Activated gamma-delta T cell treated with anti-CD3 and anti-CD28 coated beads, Interleukin-2, amount 50 U/mL, for 16 hours (primary cell): ENCODE measurements at places on chromosomes 11 and 22.
A peak's percentile ranks its signal among the peaks of the same experiment; 100 is the strongest.

- DNase-seq, result no peak
These were observed 1.1 kb upstream of the SUN2 start for GRCh38 chr22:38756711-38757463.

GRCh38 chr22:36860821-36861659 lies at the start of gene NCF4:
TSS of gene NCF4 (plus strand) at chr22:36861006. CDS start at chr22:36861172, 166 bp downstream.
- no peak for DNase-seq

DNA sequence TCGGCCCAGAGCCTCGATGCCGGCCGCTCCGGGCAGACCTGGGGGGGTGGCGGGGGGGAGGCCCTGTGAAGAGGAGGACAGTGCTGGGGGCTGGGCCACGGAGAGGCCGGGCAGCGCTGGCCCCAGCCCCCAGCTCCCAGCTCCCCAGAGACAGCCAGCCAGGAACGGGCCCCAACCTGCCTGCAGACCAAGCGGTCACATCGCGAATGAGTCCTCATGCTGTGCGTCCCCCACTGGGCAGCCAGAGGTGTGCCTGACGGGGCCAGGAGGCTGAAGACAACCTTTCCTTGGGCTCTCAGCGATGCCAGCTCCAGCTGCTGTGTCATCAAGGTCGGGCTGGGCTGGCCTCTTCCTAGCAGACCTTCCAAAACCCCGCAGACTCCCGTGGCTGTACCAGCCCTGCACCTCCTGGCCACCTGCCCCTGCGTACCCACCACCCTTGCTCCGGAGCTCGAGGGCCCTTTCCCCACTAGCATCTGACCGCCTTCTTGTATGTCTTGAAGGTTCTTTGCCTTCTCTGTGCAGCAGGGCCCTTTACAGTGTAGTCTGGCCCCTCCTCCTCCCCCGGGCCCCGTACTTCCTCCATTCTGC lies 88.4 kb downstream of the CDKN1C start:
- no peak for DNase-seq

DNA sequence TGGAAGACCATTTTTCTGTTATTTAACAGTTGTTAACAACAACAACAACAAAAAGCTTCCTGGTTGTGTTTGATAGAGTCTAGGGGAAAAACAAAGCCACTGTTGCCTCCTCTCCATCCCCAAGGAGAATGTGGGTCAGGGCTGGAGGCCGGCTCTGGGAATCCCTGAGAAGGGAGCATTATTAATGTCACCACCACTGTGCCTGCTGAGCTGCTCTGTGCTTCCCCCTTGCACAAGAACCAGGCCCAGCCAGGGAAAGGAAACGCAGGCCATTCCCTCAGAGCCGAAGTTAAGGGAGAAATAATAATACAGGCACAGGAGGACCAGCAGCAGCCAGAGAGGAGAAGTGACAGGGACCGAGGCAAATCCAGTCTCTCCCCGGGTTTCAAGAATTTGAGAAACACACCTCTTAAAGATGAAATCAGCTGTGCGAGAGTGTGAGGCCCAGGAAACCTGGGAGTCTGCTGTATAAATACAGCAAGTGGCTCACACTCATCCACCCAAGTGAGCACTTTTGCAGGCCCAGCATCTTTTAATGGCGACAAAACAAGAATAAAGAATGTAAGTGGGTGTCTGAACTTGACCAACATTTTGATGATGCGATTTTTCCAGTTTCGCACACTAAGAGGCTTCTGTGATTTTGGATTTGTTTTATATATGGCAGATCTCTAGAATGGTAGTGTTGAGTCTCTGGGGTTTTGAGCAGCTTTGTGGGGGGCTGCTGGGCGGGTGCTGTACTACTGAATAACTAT lies 539.2 kb downstream of the NTM start:
- DNase-seq, result no peak

- peak; percentile 27 for DNase-seq
These were observed 1.2 kb downstream of the KMT2A start for GRCh38 chr11:118437208-118438125.

DNA sequence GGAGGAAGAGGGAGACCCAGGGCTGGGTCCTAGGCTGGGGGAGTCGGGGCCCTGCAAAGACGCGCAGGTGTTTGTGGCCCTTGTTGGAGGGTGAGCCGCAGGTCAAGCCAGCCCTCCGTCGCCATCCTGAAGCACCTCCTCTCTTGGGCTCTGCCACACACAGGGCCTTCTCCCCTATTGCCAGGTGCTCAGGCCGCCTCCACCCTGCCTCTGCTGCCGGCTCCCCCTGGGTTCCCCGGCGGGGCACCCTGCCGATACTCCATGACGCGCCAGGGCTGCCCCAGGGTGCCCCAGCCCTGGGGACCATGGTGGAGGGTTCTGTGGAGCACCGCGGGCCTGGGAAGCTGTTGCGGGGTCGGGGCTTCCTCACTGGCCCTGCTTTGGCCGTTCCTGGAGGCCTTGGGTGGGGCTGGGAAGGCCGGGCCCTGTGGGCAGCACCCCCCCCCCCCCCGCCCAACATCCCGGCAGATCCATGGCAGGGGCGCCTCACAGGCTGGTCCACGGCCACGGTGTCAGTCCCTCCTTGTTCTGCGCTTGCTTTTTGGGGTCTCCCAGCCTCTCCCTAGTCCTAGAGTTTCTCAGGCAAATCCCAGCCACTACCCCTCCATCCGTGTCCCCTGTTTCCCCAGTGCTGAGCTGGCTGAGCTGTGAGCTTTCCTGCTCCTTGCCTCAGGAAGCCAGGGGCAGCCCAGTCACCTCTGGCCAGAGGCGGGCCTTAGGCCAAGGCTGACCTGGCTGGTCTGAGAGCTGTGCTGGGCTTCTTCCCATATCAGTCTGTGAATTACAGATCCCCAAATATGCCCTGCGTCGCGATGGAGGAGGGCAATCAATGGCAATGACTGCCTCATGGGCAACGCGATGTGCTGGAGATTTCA lies 2.3 kb upstream of the ADORA2A start:
- DNase-seq, result no peak

- no peak for DNase-seq
These were observed 4.0 kb downstream of the FTH1 start for GRCh38 chr11:61963282-61964057.

DNA sequence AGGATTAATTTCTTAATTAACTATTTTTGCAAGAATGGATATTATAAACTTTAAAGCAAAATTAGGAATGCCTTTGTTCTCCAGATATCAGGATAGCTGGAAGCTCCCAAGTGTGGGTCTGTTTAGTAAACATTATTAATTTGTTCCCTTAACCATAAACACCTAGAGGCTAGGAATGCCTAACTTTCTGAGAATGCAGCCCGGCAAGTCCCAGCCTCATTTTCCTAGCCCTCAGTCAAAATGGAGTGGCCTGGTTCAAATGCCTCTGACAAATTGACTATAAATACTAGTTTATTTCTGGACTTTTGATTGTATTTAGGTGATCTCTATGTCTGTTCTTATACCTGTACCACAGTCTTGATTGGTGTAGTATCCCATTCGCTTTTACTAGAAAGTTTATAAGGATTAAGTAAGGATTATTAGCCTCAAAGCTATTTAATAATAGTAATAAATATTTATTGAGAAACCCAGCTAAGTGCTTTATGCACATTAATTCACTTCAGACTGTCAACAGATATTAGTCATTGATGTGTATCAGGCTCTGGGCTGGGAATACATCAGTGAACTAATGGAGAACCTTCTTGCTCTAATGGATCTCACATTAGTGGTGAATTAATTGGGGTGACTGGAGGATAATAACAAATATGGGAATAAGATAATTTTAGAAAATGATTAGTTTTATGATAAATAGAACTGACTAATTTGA lies 25.8 kb downstream of the PPME1 start:
- no peak for DNase-seq

DNA sequence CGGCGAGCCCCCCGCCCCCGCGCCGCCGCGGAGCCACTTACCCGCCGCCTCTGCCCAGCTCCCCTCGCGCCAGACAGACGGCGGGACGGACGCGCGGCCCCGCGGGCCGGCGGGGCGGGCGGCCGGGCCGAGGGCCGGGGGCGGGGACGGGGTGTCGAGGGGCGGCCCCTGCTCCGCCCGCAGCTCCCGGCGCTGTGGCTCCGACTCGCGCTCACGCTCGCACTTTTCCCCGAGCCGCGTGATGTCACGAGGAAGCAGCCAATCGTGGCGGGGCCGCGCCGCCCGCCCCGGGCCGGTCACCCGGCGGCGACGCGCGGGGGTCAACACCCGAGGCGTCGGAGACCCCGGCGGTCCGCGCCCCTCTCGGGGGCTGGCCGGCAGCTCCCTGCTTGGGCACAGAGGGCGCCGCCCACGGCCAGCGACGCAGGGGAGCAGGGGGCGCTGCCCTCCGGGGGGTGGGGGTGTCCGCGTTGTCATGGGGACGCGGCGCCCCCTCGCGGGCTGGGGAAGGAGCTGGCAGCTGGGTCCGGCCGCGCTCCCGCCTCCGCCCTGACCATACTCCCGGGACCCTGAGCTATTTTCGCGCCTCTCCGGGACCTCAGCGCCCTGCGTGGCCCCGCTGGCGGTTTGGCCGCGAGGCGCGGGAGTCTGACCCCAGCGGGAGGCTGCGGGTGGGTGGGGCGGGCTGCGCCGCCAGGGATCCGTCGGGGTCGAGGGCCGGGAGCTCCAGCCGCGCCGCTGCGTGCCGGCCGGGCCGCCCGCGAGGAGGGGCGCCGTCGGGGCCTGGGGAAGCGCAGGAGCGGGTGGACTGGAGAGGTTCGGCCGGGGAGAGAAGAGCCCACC lies at the start of gene CHRM4:
CHRM4 (minus strand) TSS at position 199 of the 843 bp plus-strand sequence. CDS start 5,219 bp downstream, outside the sequence.
- no peak for DNase-seq

- DNase-seq, result no peak
These were observed 2.0 kb downstream of the ANO3 start for GRCh38 chr11:26333906-26334305.

DNA sequence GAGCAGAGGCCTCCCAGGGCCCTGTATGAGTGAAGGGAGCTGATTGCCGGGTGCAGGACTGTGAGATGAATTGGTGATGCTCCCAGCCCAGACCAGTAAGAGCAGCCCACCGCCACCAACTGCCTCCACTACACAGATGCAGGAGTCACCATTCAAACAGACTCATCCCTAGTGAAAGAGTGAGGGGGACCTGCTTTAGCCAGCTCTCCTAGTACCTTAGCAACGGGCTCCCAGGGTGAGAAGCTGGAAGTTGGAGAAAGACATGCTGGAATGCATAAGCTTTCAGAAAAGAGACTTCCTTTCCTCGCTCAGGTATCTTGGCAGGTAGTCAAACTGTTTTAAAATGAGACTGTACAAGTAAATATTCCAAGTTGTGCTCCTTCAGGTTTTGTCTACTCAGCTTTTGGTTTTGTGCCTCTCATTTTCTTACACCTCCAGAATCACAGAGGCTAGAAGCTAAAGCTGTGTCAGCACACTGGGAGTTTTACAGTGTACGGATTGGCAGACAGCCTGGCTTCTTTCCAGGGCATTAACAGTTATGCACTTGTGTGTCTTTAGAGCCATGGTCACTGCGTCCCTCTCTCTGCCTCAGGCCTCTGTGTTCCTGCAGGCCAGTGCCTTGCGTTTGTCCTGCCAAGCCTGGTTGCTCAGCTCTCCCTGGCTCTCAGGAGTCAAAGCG lies 146.2 kb downstream of the ATXN10 start:
- DNase-seq, result no peak

DNA sequence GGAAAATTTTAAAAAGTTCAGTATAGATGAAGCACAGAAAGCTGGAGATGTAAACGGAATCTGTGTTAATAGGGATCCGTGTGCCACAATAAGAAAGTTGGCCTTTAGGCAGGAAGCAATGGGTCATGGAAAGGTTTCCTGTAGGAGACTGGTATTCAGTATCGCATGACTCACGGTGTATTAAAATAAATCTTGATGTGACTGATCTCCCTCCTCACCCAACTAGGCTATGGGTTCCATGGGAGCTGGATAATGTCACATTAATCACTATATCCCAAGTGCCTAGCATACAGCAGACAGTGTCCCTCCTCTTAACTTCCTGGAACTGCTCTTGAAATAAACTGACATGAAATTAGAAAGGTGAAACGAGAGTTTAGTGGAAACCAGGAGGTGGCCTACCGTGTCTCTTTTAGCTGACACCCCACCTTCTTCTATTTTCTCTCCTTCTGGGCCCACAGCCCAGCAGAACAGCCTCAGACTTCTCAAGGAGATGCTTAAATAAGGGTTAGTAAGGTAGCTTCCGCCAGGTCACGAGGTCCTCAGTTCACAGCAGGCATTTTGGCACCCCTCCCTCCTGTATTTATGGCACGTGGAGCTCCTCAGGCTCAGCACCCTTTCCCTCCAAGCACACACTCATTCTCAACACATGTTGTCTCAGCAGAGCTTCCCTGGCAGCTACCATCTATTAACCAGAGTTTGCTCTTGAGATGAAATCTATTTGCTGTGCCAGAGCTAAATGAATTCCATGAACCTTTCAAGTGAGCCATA lies 118.8 kb downstream of the NXPE2 start:
- DNase-seq, result no peak

DNA sequence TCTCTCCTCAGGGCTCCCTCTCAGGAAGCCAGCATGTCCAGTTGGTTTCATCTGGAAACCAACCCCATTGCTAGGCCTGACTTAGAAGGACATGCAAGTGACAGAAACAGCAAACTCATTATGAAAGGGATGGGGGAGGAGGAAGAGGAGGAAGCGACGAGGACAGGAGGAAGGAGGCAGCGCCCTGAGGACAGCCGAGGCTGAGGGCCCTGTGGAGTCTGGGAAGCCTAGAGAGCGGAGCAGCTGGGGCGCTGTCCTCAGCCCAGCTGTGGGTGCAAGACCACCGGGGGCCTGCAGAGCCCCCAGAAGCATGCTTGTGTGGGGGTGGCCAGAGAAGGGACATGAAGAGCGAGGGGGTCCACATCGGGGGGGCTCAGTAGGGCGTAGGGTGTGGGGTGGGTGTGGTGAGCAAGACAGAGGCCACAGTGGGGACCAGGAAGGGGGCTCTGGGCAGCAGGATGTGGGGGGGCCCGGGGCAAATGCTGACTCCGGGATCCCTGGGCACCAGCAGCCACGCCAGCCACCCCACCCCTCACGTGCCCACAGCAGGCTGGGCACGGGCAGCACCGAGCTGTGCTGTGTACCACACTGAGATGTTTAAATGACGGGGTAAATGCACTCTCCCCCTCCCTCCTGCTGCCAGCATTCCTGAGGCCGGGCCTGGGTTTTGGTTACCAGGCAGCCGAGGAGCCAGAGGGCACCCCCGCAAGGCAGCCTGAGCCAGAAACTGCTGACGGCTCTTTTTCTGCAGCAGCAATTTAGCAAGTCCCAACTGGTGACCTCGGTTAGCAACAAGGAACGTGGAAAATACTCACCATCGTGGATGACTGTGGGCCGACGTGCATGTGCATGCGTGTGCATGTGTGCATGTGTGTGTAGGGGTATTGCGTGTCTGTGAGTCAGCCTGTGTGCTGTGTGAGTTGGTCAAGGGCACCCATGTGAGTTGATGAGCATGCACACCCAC lies 82.7 kb upstream of the LINC01488 start:
- DNase-seq, result no peak

- no peak for DNase-seq
These were observed 12.9 kb downstream of the TCP11L1 start for GRCh38 chr11:33052231-33052630.
